ENCODE measurements at places on chromosomes 12 and 14.

DNA sequence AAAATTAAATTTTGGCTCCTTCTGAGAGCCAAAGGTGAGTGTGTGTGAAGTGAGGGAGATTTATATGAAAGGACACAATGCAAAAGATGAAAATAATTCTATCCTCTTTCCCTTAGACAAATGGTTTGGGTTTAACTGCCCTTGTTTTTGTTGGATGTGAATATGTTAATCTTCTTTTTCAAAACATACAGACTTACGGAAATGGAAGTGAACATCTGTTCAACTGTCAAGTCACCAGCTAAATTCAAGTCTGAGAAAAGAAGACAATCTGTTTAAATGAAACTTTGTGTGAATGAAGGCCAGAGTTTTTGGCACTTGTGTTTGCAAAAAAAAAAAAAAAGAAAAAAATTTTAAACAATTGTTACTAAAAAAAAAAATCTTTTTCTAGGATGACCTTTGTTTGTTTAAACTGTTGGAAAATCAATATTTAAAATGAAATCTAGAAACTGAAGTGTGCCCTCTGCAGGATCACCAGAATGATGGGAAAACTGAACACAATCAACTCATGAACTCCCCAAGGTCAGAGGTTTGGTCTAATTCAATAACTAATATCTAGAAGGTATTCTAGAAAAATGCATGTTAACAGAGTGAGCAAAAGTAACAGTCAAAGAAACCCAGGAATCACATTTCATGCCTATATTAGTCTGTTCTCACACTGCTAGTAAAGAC, 448.8 kb downstream of the FLRT2 start:
- DNase-seq = no peak

- DNase-seq = no peak
Observed at GRCh38 chr12:71478270-71478669, 38.7 kb downstream of the LGR5 start.

GRCh38 chr12:32754111-32754510, 1.6 kb downstream of the YARS2 start:
- DNase-seq = no peak

- DNase-seq = no peak
Observed at GRCh38 chr12:22048351-22049041, 2.5 kb downstream of the CMAS start.

DNA sequence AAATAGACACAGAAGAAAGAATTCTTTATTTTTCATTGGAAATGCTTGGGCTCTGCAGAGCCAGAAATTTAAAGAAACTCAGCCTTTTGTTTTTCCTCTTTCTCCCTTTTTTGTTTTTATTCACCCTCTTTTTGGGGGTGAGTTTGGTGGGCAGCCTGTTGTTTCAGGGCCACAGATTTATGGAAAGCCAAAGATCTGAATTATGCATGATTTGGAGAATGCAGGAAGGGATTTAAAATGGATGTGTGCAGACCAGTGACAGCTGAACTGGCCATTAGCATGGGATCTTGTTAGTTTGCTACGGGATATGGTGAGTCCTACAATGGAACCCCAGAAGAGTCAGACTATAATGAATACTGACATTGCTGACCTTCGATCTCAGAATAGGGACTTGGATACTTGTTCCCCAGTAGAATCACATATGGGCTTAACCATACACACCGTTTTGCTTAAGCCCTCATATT, 7.7 kb upstream of the ATXN2 start:
- DNase-seq = no peak

DNA sequence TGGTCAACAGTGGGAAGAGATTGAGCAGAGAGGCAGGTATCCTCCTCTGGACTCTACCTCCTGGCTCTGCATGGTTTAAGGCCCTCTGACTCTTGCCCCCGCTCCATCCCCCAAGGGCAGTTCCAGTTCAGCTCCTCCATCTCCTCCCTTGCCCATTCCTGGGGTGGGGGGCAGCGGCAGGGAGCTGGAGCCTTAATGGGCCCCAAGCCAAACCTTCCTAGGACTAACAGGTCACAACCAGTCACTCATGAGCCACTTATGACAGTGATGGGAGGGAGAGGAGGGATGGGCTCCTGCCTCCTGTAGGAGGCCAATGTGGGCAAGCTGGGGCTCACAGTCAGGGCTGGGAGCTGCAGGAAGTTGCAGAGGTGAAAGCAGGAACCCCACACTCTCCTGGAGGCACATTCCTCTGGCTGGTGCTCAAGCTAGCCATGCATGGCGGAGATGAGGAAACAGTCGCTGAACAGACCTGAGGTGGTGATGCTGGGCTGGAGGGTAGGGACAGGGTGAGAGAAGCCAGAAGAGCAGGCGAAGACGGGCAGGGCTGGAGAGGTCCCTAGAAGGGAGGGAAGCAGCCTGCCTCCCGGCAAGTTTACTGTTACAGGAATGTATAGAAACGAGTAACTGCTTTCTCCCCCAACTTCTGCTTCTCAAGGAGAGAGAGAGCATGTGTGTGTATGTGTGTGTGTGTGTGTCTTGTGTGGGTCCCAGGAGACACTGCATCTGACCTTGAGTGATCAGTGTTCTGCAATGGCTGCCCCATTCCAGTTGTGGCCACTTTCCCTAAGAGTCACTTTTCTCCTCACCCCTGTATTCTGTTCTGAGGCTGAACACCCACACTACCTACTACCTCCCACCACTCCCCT, 5.0 kb upstream of the RAPGEF3 start:
- no peak for DNase-seq

GRCh38 chr12:29072631-29073030, 76.4 kb upstream of the FAR2 start:
- DNase-seq = no peak

- DNase-seq = no peak
Observed at GRCh38 chr12:118734266-118734665, 247.1 kb upstream of the SRRM4 start.

DNA sequence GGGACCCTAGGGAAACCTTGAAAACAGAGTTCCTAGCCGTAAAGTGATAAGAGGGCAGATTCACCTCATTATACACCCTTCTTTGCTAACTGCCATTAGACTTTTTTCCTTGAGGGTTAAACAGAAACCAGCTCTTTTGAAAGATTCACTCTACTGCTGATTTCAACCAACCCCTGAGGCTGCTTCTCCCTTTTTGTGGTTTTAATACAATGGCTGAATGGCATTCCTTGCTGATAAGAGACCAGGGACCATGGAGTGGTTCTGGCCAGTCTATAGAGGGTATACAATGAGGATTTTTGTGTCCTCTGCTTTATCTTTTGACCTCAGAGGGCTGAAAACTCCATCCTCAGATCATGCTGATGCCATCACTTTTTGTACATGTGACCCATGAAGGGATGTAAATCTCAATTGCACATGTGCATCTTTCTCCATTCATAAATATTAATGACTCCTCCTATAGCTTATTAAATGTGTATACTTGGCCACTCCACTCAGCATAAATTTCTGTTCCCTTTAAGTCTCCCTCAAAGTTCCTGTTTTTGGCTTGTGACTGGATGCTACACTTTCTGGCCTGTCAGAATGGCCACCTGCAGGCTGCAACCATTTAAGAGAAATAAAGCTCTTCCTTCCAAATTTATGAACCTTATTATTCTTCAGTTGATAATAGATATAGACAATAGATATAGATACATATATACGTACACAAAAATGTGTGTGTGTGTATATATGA, 233.8 kb upstream of the SEL1L start:
- DNase-seq = no peak

DNA sequence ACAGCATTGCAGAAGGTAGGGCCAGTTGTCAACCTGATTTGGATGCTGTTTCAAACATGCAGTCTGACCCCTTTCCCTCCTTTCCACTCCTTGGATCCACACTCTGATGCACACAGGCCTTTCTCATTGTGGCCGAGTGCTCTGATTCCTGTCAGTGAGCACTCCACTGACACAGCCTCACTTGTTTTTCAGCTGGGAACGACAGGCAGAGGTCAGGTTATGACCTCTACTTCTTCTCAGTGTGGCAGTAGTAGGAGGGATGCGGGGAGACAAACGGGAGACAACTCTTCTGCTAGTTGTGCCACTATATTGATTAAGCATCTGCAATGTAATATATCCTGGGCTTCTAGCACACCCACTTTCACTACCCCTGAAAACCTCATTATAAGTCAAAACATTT, 61.8 kb downstream of the DERA start:
- DNase-seq = no peak

GRCh38 chr12:63844391-63845341, at the start of gene SRGAP1:
TSS of gene SRGAP1 (plus strand) at chr12:63844700. CDS start at chr12:63844817, 117 bp downstream.
- DNase-seq = no peak

GRCh38 chr14:74634964-74635363, 22.9 kb upstream of the LTBP2 start:
- no peak for DNase-seq

DNA sequence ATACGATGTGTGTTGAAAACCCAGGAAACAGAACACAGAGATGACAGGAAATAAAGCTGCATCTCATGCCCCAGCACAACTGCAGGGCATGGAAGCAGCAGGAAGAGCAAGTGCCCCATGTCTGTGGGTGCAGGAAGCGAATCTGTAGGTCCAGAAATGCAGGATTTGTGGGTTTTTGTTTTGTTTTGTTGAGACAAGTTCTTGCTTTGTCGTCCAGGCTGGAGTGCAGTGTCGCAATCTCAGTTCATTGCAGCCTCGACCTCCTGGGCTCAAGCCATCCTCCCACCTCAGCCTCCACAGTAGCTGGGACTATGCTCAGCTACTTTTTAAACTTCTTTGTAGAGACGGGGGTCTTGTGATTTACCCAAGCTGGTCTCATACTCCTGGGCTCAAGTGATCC, 6.2 kb upstream of the RPS6KL1 start:
- DNase-seq = no peak

DNA sequence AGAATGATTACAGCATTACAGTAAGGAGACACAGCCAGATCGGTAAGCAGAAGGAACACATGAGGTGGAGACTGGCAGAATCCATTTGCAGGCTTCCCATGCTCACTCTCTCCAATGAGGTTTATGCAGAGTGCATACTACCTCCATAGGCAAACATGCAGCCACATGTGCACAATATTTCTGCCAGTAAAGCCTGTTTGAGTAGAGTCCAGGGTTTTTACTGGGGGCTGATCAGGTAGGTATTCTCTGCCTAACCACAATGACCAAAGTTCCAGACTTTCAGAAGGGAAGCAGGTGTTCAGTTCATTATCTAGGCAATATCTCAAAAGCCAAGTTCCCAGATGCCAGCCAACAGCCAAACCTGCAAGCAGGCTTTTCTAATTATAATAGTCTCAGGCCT, 31.1 kb downstream of the INTS13 start:
- no peak for DNase-seq

DNA sequence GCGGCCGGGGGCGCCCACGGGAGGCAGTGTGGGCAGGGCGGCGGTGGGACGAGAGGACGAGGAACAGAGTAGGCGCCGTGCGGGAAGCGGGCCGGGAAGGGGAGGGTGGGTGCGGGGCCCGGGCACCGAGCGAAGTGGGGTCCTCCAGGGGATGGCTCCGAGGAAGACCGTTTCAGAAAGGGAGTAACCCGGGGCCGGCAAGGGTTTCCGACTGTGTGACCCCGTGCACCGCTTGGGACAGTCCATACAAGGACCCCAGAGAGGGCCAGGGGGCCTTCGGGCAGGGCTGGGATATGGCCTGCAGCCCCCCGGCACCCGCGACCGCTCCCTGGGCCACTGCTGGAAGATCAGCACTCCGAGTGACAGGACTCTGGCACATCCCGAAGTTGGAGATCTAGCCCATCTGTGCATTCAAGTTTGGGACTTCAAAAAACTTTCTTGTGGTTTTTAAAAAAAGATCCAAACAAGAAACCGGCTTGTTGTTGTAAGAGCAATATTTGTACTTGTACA, 448 bp downstream of the TSPAN9 start:
- no peak for DNase-seq

DNA sequence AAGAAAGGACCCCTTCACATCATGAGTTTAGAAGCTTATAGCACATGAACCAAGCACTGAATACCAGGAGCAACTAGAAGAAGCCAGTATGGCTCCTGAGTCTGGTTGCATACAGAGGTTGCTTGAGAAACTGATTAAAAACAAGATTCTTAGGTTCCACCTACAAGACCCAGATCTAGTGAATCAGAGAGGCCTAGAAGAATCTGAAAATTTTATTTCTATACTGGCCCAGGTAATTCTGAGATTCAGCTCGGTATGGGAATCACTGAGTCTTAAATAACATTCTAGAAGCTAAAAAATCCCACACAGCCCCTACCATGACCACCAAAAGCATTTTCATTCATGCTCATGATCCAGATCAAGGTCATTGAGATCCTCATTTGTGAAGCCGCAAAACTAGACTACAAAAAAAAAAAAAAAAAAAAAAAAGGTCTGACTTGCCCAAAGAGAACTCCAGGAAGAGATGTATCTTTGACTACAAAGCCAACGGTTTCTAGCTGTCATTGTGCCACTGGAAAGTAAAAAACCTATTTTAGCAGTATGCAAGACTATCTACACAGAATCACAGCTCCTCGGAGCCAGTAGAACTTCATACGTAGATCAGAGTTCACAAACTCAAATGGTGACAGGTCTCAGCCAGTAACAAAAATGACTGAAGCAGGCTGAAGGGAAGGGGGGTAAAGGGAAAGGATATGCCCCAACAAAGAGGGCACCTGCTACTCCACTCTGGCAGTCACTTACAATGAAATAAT, 168.4 kb upstream of the EGLN3 start:
- no peak for DNase-seq

DNA sequence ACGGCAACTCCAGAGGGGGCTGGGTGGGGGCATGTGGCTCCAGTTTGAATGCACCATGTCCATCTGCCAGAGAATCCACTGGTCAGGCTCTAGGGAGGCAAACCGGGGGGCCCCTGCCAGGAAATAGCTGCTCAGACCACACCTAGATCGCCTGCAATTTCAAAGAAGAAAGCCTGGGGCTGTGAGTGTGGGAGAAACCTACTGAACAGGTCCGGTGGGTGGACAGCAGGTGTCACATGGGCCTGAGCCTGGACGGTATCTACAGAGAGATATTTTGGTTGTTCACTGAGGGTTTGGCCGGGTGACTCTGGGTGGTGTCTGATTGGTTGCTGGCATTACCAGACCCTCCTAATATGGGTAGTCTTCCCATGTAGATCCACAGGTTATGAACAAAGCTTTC, 32.0 kb downstream of the DAO start:
- no peak for DNase-seq

- DNase-seq = no peak
Observed at GRCh38 chr12:52847335-52848102, 1.3 kb downstream of the KRT78 start.

DNA sequence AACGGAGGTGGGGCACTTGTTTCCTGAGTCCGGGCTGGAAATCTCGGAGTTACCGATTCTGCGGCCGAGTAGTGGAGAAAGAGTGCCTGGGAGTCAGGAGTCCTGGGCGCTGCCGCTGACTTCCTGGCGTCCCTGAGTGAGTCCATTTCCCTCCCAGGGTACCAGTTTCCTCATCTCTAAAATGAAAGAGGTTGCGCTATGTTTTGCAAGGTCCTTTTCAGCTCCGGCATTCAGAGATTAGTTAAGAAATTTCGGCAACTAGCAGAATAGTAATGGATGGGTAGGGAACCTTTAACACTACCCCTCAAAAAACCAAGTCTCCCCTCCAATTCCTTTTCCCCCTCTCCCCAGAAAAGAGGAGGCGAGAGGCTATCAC, 724 bp downstream of the BLOC1S1 start:
- no peak for DNase-seq

DNA sequence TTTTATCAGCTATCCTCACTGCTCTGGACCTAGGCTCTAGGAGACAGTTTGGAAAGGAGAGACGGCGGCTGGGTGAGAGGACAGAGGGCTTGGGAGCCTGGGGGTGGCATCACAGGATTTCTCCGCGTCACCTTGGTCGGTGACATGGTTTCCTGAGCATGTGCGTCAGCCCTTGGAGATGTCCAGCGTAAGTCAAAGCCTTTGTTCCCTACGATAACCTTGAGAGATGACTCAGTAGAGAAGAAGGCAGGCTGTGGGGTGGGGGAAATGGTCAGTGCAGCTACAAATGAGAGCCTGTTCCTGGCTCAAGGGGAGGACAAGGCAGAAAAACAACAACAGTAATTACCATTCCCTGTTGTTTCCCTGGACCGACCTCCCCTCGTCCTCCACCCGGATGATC, 90.2 kb upstream of the TBX3 start:
- DNase-seq = no peak
